ENCODE measurements at places on chromosomes 1 and 21. TPM values are rescaled to one million over a fixed set of nuclear protein-coding genes. Genes with fewer than 3 reads are reported as not detected.

DNA sequence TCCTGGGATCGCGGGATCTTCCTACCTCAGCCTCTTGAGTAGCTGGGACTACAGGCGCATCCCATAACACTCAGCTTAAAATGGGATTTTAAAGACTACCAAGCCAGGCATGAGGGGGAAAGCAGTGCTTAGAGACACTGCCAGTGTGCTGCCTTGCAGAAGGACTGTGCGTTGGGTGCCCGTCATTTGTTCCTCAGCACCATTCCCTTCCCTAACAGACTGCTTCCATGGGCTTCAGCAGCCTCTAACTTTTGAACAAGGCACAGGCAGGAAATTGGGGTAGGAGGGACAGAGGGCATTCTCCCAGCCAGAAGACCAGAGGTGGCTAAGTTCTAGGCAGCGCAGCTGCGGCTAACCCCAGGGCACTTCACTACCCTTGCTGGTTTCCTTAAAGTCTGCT is 73.9 kb upstream of the USP24 start:
- H3K36me3 ChIP-seq: no peaks in the 10 kb centered on the region
- H3K4me3 ChIP-seq: no peak overlapping the region
- H3K27ac ChIP-seq: no peak overlapping the region

The FCRL4 gene
- not detected for total RNA-seq

DNA sequence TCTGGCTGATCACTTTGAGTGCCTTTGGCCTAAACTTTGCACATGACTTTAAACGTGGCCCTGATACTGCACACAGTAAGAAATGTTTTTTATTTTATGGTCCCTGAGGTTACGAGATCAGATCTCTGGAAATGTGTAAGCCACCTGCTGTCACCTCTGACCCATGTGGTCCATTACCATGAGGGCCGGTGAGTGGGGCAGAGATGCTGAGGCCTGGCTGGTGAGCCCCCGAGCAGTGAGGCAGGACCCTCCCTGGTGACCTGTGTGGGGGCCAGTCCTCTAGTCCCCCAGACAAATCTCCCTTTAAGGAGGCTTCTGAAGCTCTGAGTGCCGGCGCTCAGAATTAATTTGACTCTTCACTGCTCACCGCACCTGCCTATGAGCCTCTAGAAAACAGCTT is 12.4 kb downstream of the TFF3 start:
- H3K36me3 ChIP-seq: no peaks in the 10 kb centered on the region
- no peak overlapping the region for H3K4me3 ChIP-seq
- peaks cover 16% of the 10 kb centered on the region for H3K4me1 ChIP-seq
- H3K27ac ChIP-seq: no peak overlapping the region

- H3K27ac ChIP-seq: no peak overlapping the region
- H3K27me3 ChIP-seq: peaks cover 13% of the 10 kb centered on the region
- H3K4me1 ChIP-seq: no peaks in the 10 kb centered on the region
- H3K36me3 ChIP-seq: no peaks in the 10 kb centered on the region
- H3K4me3 ChIP-seq: no peak overlapping the region
- no peak for DNase-seq
Measured at GRCh38 chr1:165501330-165501969, 42.4 kb upstream of the LRRC52 start.

The S1PR1 gene
- total RNA-seq: 63.9 TPM

The FALEC gene
- total RNA-seq: not detected

DNA sequence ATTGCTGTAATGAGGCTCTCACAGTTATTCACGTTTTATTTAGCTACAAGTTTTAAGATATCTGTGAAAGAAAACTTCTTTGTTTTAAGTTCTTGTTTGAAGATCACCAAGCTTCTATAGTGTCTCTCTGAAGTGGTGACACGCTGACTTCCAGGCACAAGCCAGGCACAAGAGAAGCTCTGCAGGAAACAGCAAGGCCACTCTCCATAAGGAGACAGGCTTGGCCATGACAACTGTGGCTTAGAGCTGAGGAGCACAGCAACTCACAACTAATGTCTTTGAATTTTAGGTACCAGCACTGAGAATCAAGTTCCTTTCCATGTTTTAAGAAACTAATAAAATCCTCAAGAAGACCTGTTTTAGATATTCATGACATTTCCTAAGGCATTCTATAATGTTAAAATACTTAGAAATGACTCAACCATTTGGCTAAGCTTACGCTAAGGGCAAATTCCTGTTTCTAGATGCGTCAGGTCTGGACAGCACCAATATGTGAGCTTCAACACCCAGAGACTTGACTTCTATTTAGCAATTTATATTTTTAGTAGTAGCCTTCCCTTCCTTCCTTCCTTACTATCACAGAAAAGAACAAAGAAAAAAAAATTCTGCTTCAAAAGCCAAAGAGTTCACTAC is 40.2 kb downstream of the APP start:
- H3K27me3 ChIP-seq: no peaks in the 10 kb centered on the region
- no peaks in the 10 kb centered on the region for H3K36me3 ChIP-seq
- DNase-seq: no peak
- no peak overlapping the region for H3K27ac ChIP-seq
- no peak overlapping the region for H3K4me3 ChIP-seq
- H3K4me1 ChIP-seq: no peaks in the 10 kb centered on the region

The ASCL5 gene
- 0.29 TPM for total RNA-seq
